ENCODE measurements at places on chromosomes 5 and 9.

- no peak for DNase-seq
These were observed 109.4 kb upstream of the TBCA start for GRCh38 chr5:77885519-77885918.

- DNase-seq, result peak; percentile 94
These were observed 67.4 kb downstream of the CTSL start for GRCh38 chr9:87793292-87793691.

DNA sequence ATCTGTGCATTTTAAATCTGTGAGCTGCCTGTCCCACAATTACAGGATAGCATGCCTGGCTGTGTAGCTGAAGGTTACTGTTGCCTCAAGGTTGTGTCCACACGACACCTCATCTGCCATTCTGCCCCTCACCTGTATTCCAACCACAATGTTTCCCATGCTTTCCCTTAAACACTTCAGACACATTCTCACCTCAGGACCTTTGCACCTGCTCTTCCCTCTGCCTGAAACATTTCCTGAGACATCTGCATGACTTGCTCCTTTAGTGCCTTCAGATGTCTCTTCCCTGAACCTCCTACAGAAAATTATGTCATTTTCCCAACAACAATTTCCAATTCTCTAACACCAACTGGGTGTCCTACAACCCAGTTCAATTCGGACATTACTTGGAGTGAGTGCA is 120.4 kb downstream of the ZNF608 start:
- DNase-seq, result no peak

DNA sequence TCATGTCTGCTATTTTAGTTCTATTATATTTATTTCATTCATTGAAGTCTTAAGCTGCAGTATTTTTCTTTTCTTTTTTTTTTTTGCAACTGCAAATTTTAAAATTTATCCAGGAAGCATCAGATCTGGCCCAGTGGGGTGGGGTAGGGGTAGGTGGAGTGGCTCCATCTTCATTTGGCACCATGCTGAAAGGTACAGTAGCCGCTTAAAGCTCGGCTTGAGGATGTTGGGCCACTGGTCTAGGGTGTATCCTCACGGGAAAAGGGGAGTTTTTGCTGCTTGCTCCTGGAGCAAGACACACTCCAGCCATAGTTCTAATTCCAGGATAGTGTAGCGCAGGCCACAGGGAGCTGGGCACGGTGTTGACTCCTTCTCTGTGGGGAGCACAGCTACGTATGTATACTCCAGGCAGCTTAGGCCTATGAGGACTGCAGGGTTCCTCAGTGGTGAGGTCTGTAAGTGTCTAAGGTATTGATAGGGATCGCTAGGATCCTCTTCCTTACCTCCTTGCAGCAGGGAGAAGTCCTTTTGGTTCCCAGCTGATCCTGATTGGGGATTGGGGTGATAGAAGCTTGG is 22.7 kb downstream of the RCL1 start:
- DNase-seq, result no peak

DNA sequence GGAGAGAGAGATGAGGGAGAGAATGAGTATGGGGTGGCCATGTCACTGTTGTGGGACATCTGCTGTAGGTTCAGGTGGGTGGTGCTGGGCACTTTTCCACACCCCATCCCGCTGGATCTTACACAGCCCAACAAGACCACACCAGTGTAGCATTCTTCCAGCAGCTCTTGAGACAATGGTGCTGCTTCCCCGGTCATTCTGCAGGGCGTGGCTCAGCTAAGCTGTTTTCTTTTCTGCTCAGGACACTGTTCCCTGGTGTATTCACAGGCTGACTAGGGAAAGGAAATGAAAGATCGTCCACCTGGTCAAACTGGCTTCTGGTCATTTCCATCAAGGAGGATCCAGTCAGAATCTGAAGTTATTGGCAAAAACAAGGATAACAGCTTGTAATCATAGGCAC is 75.6 kb downstream of the S1PR3 start:
- no peak for DNase-seq

DNA sequence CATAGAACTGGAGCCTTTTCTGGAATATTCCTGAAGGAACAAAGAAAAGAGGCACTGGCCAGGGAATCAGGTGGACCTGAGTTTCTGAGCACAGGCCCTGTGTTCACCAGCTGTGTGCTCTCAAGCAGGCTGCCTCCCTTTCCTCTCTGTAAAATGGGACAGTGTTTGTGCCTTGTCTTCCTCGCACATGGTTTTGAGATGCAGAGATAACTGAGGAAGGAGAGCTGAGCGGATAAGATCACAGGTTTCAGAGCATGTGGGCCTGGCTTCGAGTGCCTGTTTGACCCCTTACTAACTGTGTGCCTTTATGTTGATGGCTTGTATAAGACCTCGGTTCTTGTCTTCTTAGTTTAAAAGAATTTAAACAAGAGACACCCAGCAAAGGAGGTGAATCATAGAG is 46.2 kb upstream of the HAND1 start:
- DNase-seq, result no peak

- DNase-seq, result no peak
These were observed 1.4 kb downstream of the NSUN2 start for GRCh38 chr5:6631441-6631840.

- peak; percentile 59 for DNase-seq
These were observed at the start of gene LPAR1 for GRCh38 chr9:111038331-111039230. LPAR1 (minus strand) TSS chr9:111038470; CDS start chr9:110972117, 66,353 bp downstream.

- peak; percentile 93 for DNase-seq
These were observed at the start of gene TNC for GRCh38 chr9:115117999-115118878. TNC (minus strand) TSS chr9:115118157; CDS start chr9:115091018, 27,139 bp downstream.

DNA sequence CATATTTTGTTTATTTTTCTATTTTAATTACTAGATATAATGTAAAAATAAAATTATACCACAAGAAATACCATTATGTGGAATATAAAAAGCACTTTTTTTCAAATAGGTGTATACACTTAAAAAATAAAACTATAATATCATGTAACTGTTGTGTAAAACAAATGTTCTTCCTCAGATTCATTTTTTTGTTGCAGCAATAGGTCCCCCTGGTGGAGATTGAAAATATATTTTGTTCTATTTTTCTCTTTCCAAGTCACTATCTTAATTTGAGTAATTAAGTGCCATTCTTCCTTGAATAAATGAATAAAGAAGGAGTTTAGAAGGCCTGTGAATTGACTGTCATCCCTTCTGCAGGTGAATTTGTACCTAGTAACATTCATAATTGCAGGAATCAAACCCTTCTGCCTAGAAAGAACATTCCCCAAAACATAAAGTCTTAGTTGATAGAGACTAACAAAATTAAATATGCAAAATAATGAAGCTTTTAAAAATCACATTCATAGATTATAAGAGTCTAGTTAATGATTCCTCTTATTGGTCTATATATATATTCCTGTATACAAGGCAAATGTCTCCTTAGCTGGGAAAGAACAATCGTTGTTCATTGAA is 23.4 kb downstream of the CETN3 start:
- DNase-seq, result peak; percentile 13

- peak; percentile 12 for DNase-seq
These were observed 249.2 kb upstream of the POU5F2 start for GRCh38 chr5:93990504-93991070.

DNA sequence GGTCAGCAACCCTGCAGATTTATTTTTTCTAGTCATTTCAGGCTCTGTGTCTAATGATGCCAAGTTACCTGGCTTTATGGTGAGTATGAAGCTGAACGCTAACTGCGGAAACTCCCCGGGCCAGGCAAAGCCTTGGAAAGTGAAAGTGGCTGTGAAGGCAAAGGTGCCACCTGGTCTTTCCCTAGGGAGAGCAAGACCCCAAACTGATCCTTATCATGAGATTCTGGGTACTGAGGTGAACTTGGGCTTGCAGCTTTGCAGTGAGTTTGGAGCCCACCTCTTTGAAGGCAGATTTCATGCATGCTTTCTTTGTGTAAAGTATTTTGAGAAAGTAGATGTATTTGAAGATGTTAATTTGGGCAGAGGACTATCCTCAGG is 63.3 kb downstream of the CARTPT start:
- DNase-seq, result no peak

DNA sequence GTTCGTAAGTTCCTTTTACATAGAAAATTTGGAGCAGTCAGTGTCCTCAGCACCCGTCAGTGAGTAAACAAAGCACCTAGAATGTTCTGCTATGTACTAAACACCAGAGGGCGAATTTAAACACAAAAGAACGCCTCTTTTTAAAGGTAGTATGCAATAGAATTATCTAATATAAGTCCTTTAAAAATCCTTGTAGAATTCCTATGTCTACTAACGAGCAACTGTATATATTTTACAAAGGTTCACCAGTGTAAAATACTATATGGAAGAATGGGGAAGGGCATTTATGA is 499 bp upstream of the TMEM232 start:
- peak; percentile 20 for DNase-seq

- DNase-seq, result peak; percentile 54
These were observed 32.3 kb downstream of the ERP44 start for GRCh38 chr9:100066539-100066938.

DNA sequence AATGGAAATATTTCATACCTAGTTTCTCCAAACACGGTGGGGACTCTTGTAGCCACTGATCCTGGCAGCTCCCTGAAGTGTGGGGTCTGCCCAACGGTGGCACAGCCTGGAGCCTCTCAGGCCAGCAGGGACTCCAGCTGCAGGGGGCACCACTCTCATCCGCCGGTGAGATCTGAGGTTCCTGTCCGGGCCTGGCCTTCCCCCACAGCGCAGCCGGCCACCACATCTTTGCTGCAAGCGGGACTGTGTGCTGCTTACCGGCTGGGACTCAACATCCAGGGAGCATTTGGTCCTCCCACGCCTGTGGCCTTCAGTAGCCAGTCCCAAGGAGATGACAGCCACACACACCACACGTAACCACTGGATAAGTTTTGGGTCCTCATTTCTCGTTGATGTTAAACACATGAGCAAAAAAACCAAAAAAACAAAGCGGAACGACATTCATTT is 7.7 kb upstream of the NKX2-5 start:
- DNase-seq, result no peak

DNA sequence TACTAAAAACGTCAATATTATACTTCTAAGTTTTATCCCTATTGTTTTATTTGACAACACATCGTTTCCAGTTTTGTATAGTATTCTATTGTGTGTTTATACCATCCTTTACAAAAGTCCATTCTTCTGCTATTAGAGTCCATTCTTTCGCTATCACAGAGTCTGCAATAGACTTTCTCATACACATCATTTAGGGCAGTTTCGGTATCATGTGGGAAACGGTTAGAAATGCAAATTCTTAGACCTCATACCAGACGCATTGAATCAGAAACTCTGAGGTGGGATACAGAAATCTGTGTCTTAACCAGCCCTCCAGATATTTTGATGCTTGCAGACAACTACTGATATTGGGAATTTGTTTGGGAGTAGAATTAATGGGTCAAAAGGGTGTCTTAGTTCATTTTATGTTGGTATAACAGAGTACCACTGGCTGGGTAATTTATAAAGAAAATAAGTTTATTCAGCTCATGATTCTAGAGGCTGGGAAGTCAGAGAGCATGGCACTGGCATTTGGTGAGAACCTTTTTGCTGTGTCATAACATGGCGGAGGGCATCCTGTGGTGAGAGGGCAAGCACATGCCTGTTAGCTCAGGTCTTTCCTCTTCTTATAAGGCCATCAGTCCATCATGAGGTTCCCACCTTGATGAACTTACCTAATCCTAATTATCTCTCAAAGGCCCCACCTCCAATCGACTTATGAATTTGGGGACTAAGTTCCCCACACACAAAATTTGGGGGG is 21.1 kb downstream of the CARTPT start:
- DNase-seq, result no peak

DNA sequence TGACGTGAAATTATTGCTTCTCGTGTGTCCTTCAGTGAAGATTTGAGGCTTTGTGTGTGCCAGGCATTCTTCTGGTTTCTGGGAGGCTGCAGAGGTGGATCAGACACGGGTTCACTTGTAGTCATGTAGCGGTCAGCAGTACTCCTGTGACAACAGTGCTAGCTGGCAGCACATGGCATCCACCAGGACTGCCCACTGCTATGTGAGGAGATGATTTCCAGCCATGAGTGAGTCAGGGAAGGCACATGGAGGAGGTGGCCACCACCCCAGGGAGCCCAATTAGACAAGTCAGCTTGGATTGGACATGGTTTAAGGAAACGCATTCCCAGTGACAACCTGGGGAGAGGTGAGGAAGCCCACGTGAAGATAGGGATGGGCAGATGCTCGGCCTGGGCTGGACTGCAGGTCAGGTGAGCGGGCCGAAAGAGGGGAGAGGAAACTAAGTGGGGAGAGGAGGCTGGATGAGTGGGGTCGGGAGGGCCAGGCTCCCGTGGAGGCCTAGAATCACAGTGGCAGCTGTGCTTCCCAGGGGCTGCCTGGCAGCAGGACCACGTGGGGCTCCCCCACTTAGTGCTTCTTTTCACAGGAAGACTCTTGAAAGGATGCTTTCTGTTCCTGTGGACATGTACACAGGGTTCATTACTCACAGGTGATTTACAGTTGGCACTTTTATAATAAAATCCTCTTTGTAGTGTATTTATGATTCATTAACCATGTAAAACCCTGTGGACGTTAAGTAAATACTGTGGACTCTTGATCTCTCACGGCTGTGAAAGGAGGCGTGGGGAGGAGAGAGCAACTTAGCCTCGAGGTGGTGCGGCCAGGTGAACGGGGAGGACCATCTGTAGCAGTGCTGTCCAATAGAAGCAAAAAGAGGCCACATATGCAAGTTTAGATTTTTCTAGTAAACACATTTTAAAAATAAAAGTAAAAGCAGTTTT is 80.0 kb upstream of the OTULINL start:
- DNase-seq, result no peak

DNA sequence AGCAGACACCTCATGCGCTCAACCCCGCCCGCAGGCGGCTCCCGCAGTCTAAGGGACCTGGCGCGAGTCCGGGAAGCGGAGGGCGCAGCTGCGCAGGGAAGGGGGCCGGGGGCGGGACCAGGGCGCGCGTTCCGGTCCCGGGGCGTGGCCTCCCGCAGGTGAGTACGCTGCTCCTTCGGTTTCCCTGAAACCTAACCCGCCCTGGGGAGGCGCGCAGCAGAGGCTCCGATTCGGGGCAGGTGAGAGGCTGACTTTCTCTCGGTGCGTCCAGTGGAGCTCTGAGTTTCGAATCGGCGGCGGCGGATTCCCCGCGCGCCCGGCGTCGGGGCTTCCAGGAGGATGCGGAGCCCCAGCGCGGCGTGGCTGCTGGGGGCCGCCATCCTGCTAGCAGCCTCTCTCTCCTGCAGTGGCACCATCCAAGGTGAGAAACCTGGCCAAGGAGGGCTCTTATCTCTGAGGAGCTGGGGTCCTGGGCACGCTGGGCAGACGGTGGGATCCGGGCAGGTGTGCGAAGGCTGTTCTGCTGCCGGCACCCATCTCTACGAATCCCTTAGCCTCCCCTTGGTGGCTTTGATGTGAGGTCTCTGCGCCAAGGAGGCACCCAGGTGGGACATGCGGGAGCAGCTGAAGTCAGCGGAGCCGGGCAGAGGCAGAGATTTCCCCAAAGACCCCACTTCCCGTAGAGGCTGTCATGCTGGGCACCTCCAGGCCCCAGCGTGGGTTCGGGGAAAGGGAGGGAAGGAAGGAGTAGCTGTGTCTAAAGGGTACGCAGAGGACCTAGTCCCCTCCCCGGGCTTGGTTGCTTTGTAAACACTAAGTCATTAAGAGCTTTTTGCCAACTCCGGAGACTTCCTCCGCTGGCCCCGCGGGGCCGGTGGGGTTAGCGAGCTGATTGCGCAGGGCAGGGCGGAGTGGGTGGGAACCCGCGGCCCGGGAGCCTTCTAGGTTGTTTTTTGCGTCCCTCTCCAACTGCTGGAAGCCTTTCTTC is at the start of gene F2RL1:
TSS of gene F2RL1 (plus strand) at position 187 of the 988 bp plus-strand sequence. CDS start at position 340, 153 bp downstream.
- DNase-seq, result peak; percentile 73
